ENCODE measurements at places on chromosomes 11 and 22. TPM values are rescaled to one million over a fixed set of nuclear protein-coding genes. Genes with fewer than 3 reads are reported as not detected.

GRCh38 chr11:121557348-121557747, 104.6 kb upstream of the SORL1-AS1 start:
- H3K27me3 ChIP-seq: peaks cover 47% of the 10 kb centered on the region
- H3K4me1 ChIP-seq: no peaks in the 10 kb centered on the region
- no peaks in the 10 kb centered on the region for H3K36me3 ChIP-seq
- H3K4me3 ChIP-seq: no peak overlapping the region
- no peak overlapping the region for H3K27ac ChIP-seq

DNA sequence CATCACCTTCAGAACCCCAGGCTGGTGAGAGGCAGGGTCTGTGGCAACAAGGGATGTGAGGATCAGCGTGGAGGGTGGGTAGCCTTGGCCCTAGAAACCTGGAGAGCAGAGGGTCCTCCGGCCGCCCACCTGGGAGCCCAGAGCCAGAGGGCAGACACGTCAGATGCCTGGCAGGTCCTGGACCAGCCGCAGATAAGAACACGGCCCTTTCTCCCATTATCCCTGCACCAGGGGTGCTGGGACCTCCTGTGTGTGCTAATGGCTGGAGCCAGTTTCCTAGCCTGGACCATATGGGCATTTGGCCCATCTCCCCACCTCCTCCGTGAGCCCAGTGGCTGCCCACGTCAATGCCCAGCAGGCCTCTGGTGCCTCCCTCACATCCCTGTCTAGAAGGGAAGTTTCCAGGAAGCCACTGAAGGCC, 88.4 kb downstream of the MORC2 start:
- no peak overlapping the region for H3K27ac ChIP-seq
- peaks cover 36% of the 10 kb centered on the region for H3K27me3 ChIP-seq
- no peak for DNase-seq
- no peak overlapping the region for H3K4me3 ChIP-seq
- H3K36me3 ChIP-seq: no peaks in the 10 kb centered on the region

- no peaks in the 10 kb centered on the region for H3K27me3 ChIP-seq
- H3K27ac ChIP-seq: peak overlapping the region; percentile 76
Observed at GRCh38 chr22:42173183-42173926, 42.7 kb upstream of the CYP2D6 start.

- no peaks in the 10 kb centered on the region for H3K36me3 ChIP-seq
- peak overlapping the region; percentile 52 for H3K4me3 ChIP-seq
- peaks cover 36% of the 10 kb centered on the region for H3K27me3 ChIP-seq
- peaks cover 9% of the 10 kb centered on the region for H3K4me1 ChIP-seq
Observed at GRCh38 chr11:8080069-8080670, 841 bp upstream of the TUB start.

GRCh38 chr11:76799066-76799804, 16.1 kb downstream of the TSKU start:
- H3K4me3 ChIP-seq: peak overlapping the region; percentile 72
- no peaks in the 10 kb centered on the region for H3K36me3 ChIP-seq
- peaks cover 9% of the 10 kb centered on the region for H3K27me3 ChIP-seq
- H3K27ac ChIP-seq: no peak overlapping the region
- DNase-seq: peak; percentile 35

DNA sequence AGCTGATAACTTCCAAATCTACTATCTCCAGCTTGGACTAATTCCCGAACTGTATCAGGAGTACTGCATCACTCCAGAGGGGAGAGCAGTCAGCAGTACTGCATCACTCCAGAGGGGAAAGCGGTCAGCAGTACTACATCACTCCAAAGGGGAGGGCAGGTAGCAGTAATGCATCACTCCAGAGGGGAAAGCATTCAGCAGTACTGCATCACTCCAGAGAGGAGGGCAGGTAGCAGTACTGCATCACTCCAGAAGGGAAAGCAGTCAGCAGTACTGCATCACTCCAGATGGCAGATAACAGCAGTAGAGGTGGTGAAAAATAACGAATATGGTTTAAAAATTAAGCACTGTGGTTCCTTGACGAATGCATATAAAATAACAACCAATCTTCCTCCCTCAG, 8.4 kb downstream of the CWC15 start:
- H3K27ac ChIP-seq: no peak overlapping the region
- peaks cover 34% of the 10 kb centered on the region for H3K36me3 ChIP-seq
- no peaks in the 10 kb centered on the region for H3K27me3 ChIP-seq
- no peak for DNase-seq

DNA sequence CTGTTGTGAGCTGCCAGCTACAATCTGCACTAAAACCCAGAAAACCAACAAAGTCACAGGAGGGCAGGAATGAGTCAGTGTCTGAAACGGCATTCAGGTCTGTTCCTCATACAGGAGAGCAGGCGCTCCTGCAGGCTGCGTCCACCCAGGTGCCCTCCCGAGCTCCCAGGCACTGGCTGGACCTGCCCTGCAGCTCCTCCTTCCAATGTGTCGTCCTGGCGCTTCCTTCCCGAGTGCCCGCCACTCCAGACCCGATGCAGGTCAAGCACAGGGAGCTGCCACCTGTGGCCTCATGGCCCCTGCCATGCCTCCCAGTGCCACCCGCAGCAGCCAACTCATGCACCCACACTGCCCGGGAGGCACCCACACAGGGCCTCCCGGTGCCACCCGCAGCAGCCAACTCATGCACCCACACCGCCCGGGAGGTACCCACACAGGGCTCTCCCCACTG, 12.0 kb downstream of the BRD1 start:
- peaks cover 15% of the 10 kb centered on the region for H3K36me3 ChIP-seq
- peaks cover 10% of the 10 kb centered on the region for H3K4me1 ChIP-seq
- no peak for DNase-seq
- no peak overlapping the region for H3K4me3 ChIP-seq
- H3K27ac ChIP-seq: no peak overlapping the region

GRCh38 chr11:75554258-75555022, 7.6 kb upstream of the SERPINH1 start:
- H3K4me3 ChIP-seq: peak overlapping the region; percentile 66
- H3K27ac ChIP-seq: peak overlapping the region; percentile 82
- peaks cover 54% of the 10 kb centered on the region for H3K4me1 ChIP-seq

GRCh38 chr11:3087821-3088800, 30.9 kb upstream of the CARS1 start:
- H3K27me3 ChIP-seq: peaks cover 24% of the 10 kb centered on the region
- peaks cover 10% of the 10 kb centered on the region for H3K4me1 ChIP-seq
- H3K36me3 ChIP-seq: no peaks in the 10 kb centered on the region
- peak overlapping the region; percentile 71 for H3K27ac ChIP-seq
- no peak overlapping the region for H3K4me3 ChIP-seq

DNA sequence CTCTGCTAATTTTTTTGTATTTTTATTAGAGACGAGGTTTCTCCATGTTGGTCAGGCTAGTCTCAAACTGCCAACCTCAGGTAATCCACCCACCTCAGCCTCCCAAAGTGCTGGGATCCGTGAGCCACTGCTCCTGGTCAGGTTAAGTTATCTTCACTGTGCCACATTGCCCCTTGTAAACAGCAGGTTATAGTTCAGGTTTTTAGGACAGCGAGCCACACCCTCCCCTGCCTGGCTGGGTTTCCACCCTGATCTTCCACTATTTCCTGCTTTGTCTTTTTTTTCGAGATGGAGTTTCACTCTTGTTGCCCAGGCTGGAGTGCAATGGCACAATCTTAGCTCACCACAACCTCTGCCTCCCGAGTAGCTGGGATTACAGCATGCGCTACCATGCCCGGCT, 16.1 kb downstream of the ACO2 start:
- DNase-seq: no peak
- H3K4me1 ChIP-seq: peaks cover 55% of the 10 kb centered on the region

- no peak overlapping the region for H3K4me3 ChIP-seq
- no peaks in the 10 kb centered on the region for H3K36me3 ChIP-seq
- peak; percentile 76 for DNase-seq
- H3K4me1 ChIP-seq: peaks cover 5% of the 10 kb centered on the region
- peaks cover 43% of the 10 kb centered on the region for H3K27me3 ChIP-seq
Observed at GRCh38 chr22:38461414-38462081, 6.3 kb upstream of the KDELR3 start.

DNA sequence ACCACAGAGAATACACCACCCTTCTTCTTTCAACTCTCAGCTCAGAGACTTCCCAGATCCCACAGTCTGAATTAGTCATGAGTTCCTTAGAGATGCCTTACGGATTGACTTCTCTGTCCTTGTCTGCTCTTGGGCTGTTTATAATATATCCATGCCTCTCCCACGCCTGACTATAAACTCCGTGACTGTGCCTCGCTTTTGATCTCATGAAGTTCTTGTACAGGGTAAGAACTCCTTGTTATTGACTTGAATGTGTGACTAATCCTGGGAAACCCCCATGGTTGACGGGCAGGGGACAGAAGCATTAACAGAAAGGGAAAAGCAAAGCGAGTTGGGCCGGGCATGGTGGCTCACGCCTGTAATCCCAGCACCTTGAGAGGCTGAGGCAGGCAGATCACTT, 62.4 kb upstream of the POU2AF1 start:
- peak overlapping the region; percentile 62 for H3K27ac ChIP-seq
- peaks cover 10% of the 10 kb centered on the region for H3K27me3 ChIP-seq
- peak overlapping the region; percentile 61 for H3K4me3 ChIP-seq
- H3K4me1 ChIP-seq: peaks cover 42% of the 10 kb centered on the region

- no peak overlapping the region for H3K4me3 ChIP-seq
- H3K4me1 ChIP-seq: peaks cover 21% of the 10 kb centered on the region
- peaks cover 6% of the 10 kb centered on the region for H3K27me3 ChIP-seq
Observed at GRCh38 chr22:37643225-37643847, 3.9 kb downstream of the SH3BP1 start.

DNA sequence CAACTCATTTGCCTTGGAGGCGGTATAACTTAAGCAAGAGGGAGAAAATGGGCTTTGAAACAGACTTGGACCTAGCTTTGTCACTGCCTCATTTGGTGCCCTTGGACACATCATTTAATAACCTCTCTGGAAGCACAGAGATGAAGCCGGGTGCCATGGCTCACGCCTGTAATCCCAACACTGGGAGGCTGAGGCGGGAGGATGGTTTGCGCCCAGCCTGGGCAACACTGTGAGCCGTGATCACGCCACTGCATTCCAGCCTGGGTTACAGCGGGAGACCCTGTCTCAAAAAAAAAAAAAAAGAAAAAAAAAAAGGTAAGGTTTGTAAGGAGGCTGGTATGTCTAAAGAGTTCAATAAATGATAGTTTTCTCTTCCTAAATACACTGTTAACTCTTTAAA, 806 bp downstream of the COA4 start:
- no peak for DNase-seq
- H3K4me3 ChIP-seq: peak overlapping the region; percentile 99
- peak overlapping the region; percentile 97 for H3K27ac ChIP-seq

TSPO gene
- total RNA-seq: 407 TPM

ARHGAP8 gene
- total RNA-seq: not detected

LIN7C gene
- 54.6 TPM for total RNA-seq

MS4A4A gene
- total RNA-seq: not detected

MUC6 gene
- not detected for total RNA-seq

NAT10 gene
- 48.6 TPM for total RNA-seq

OTOG gene
- not detected for total RNA-seq

SNX32 gene
- not detected for total RNA-seq

C1QTNF5 gene
- total RNA-seq: 17.9 TPM

UBQLNL gene
- total RNA-seq: 0.17 TPM

WBP2NL gene
- not detected for total RNA-seq

Data from HFFc6 (cell line).